ENCODE measurements at places on chromosomes 11 and 22. TPM values are rescaled to one million over a fixed set of nuclear protein-coding genes. Genes with fewer than 3 reads are reported as not detected.

GRCh38 chr11:109390752-109391151 lies 31.2 kb upstream of the C11orf87 start:
- no peak for ATAC-seq

GRCh38 chr11:75072582-75072981 lies 24.1 kb downstream of the OR2AT4 start:
- ATAC-seq = no peak

DNA sequence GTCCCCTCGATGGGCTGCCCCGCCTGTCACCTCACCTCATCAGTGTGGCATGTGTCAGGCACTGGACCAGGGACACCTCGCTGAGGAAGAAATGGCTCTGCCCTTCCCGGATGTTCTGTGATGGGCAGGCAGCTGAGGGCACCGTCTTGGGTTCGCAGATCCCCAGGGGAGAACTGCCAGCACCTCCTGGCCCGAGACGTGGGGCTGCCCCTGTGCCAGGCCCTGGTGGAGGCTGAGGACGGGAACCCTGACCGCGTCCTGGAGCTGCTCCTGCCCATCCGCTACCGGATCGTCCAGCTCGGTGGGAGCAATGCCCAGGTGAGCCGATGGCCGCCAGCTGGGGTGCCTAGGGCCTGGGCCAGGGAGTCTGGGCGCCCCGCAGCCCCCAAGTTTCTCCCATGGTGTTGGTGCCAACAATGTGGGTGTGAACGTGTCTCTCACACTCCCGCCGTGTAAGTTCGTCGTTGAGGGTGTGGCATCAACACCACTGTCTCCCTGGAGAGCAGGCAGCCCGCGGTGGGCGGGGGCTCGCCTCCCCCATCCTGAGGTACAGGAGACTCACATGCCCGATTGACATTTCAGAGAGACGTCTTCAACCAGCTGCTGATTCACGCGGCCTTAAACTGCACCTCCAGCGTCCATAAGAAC lies 7.3 kb upstream of the GTSE1 start:
- no peak for ATAC-seq

DNA sequence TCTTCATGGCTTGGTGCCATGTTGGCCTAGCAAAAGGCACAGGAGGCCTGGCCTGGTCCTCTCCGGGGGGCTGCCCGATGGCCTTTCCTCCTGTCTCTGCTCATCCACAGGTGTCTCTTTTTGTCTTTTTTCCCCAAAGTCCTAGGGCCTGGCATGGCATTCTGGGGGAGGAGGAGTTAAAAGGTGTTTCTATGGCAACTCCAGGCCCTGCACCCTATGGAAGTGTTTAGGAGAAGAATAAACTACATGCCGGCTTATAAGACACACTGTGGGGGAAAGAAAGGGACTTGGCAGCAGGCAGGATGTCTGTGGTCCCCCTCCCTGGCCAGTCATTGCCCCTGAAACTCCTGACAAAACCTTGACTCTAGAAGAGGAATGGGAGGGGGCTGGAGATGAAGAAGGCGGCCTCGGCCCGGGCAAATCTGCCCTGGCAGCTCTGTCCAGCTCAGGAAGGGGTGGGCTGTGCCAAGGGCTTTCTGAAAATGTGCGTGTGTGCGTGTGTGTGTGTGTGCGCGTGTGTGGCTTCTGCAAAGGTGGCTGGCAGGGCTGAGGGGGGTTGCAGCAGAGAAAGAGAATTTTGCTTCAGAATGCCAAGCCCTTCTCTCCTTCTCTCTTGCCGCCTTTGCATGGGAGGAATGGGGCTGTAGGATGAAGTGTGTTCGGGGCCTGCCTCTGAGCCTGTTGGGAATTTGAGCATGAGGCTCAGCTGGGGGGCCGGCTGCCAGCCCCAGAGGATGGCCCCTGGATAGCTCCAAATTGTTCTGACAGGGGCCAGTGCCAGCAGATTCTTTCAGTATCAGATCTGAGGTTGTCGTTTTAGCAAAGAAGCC lies 3.2 kb downstream of the TIMP3 start:
- ATAC-seq = no peak

The OR4A5 gene
- total RNA-seq = 0.54 TPM

The DDIAS gene
- 0.54 TPM for total RNA-seq
